Neural progenitor cell (in vitro differentiated cells): ENCODE measurements at places on chromosomes 2 and 18. TPM values are rescaled to one million over a fixed set of nuclear protein-coding genes. Genes with fewer than 3 reads are reported as not detected.

DNA sequence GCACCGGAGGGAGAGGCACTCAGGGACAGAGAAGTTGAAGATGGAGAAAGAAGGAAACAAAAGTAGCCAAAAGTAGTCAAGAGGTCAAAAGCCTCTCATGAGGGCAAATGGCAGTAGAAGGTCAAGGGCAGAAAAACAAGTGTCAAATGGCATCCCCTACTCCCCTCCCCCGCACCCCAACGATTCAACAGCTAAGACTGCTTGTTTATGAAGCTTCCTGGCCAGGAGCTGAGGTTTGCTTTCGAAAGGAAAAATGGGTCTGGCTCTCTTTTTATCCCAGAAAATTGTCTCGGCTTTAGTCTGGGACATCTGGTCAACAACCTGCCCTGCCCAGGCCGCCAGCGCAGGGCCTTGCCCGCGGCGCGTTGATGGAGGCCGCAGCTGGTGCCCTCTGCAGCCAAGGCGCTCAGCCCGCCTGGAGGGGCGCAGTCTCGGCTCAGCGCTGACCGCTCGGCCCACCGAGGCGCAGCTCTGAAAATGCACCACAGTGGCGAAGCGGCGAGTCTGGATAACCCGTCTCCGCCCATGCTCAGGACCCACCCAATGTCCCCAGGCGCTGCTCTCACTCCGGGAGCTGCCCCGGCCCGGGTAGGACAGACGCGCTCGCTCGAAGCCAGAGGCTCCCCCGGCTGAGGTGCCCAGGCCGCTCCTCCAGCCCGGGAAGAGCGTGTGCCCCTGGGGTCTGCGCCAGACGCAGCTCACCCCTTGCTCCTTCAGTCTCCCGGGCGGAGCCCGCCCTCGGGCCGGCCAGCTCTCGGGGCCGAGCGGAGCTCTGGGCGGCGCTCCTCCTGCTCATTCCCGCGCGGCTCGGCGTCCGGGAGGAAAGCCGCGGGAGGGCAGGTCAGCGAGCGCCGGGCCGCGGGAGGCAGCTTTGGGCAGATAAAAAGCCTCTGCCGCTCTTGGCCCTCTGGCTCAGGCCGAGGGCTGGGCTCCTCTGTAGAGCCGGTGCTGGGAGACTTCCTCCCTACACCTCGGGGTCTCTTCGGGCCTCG lies 1.8 kb upstream of the TBR1 start:
- DNase-seq: peak; percentile 84

DNA sequence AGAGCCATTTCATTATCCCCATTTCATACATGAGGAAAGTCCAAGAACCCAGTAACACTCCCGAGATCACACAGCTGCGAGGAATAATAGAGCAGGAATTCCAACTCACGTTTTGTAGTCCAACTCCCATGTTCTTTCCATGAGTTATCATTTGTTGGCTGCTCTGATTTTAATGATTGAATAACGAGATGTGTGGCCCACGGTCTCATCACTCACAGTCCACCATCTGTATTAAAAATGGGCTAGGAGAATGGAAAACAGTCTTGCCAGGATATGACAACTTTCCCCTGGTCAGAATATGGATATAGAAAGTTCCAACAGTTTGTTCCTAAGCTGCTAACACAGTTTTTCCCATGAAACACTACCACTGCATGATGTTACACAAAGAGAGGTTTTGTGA lies 147.5 kb downstream of the METTL4 start:
- no peak for DNase-seq

DNA sequence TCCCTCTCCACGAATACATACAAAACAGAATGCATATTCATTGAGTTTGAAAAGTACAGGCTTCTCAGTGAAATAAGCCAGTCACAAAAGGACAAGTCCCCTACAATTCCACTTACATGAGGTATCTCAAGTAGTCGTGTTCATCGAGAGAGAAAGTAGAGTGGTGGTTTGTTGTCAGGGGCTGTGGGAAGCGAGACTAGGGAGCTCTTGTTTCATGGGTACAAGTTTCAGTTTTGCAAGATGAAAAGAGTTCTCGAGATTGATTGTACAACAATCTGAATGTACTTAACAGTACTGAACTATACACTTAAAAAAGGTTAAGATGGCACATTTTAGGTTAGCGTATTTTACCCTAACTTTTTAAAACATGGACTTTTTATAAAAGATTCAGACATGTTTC lies 71.5 kb upstream of the TTC39C start:
- DNase-seq: no peak

DNA sequence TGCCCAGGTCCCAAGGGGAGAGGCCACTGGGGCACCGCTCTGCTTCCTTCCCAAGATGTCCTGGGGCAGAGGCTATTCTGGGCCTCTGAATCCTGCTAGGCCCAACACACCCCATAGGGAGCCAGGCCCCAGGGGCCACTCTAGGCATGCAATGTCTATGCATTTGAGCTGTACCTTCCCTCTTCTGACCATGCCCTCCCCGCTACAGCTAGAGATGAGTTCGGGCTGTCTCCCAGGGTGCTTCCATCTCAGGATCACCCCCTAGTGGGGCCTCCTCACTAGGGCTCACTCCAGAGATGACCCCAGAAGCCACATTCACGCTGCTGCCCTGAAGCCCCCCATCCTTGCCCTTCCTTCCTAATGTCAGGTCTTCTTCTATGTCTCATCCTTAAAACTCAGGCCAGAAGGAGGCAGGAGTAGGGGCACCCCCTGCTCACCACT lies 54.4 kb downstream of the TNS1 start:
- DNase-seq: no peak

DNA sequence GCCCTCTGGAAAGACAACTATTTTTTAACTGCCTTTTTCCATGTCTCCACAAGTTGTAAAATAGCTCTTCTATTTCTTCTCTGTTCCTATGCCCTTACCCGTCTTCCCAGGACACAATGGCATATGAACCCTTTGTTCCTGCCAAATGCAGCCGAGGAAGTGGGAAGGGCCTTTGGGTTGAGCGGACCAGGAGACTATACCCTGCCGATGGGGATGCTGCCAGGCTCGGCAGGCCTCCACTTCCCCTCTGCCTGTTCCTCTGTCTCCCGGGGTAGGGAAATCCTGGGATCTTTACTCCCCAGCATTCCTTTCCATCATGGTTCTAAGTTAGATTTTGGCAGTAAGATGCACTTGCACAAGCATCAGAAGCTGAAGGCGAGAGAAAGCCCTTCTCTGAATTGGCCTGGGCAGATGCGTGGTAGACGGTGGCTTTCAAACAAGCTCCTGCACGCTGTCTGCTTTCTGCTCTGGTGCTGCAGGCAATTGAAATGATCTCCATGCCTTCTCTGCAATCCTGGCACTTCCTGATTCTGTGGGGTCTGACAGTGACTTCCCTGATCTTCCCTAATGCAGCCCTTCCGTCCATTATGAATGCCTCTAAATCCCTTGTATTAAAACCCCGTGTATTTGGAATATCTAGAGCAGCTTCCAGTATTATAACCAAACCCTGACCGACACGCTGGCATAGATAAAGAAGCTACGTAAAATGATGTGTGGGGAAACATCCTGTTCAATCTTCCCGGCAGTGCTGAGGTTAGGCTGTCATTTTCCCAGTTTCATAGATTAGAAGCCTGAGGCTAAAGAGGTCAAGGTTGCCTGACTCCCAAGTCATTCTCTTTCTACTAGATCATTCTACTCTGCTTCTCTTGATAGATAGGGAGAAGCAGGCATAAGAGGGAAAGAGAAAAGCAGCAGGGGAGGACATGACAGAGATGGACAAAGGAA lies 69.8 kb downstream of the MCFD2 start:
- DNase-seq: no peak

DNA sequence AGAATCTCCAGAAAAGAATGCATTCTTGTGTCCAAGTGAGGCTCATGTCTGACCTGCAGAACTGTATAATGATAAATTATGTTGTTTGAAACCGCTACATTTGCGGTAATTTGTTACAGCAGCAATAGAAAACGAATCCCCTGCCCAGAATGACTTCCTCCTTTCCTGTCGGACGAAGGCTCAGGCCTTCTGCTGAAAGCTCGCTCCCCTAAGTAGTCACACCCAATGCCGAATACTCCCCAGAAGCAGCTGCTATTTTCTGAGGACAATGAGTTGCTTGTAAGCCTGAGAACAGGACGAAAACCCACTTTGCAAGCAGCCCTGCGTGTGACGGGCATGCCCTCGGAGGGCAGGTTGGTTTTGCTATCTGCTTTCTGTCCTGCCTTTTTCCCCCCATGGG lies 27.7 kb upstream of the PTPN4 start:
- DNase-seq: no peak

- no peak for DNase-seq
These were observed 66.1 kb downstream of the EXOC6B start for GRCh38 chr2:72759755-72760154.

DNA sequence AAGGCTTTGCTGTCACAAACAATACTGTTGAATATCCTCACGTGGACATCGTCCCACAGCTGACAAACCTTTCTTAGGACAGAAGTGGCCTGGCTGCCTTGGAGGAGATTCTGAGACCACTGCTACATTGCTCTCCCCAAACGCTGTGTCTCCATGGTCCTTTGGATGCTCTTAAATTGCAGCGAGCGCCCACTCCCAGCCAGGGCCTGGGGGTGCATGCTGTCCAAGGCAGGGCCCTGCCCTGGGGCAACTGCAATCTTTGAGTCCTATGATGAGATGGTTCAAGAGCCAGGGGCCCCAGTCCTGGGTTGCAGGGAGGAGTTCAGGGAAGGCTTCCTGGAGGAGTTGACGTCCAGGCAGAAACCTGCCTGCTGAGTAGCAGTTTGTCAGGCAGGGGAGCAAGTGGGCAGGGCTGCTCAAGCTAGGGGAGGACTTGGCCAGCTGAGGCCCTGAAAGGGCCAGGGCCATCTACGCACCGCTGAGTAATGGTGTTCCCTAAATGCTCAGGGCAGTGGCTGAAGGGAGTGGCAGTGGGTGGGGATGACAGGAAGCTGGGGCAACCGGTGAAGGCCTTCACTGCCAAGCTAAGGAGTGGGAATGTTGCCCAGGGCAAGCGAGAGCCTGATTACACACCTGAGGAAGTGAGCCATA lies 10.8 kb upstream of the SDC1 start:
- DNase-seq: no peak

Gene TXNDC2
- total RNA-seq: not detected in 2 replicates

Gene RNF144A
- total RNA-seq: 29.0 and 32.0 TPM in 2 replicates

Gene HSBP1L1
- 1.7 TPM in 1 of 2 replicates, not detected in the other for total RNA-seq

Gene CXCR2
- not detected in 2 replicates for total RNA-seq

Gene ACMSD
- total RNA-seq: not detected in 2 replicates
